Testis (tissue), 5 donors: ENCODE measurements at places on chromosomes 7 and 10. TPM values are rescaled to one million over a fixed set of nuclear protein-coding genes. Genes with fewer than 3 reads are reported as not detected.

SFTPA1 gene
- total RNA-seq: not detected

TLX1 gene
- 0.99 TPM for total RNA-seq

NPFFR1 gene
- 2.8 TPM for total RNA-seq

SLIT1 gene
- 2.5 TPM for total RNA-seq

CALML5 gene
- not detected for total RNA-seq

PODXL gene
- 19.4 TPM for total RNA-seq

TRIL gene
- total RNA-seq: 0.99 TPM

NUTM2A gene
- 7.6 TPM for total RNA-seq

AKR1C8 gene
- total RNA-seq: 4.3 TPM

TTYH3 gene
- total RNA-seq: 69.9 TPM

DNA sequence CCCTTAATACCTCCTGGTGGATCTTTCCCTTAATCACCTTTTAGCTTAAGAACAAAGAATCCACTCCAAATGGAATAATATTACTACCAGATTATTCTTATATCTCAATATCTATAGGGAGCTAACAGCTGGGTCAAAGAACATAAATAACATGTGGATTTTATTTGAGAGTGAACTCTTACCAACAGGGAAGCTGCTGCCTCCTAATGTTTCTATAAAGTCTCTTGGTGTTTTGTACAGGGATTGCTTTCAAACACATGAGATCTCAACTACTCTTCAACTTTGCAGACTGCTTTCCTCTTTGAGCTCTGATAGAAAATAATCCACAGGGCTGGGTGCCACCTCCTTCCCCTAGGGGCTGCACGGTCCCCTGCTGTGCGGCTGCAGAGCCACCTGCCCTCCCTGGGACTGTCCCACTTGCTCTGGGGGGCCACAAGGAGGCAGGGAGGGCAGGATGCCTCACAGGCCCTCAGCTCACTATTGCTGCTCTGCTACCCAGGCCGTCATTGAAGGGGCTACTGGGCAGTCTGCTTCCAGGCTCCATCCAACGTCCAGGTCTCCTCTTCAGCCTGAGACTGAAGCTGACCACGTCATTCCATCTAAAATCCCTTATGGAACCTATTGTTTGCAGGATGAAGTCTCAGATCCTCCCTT lies 191.2 kb downstream of the CXCL12 start:
- DNase-seq: no peak
- H3K4me1 ChIP-seq: no peaks in the 10 kb centered on the region
- H3K27ac ChIP-seq: no peak overlapping the region
- H3K4me3 ChIP-seq: no peak overlapping the region
- H3K36me3 ChIP-seq: no peaks in the 10 kb centered on the region

- H3K27ac ChIP-seq: no peak overlapping the region
- H3K4me3 ChIP-seq: no peak overlapping the region
- no peaks in the 10 kb centered on the region for H3K4me1 ChIP-seq
- H3K36me3 ChIP-seq: no peaks in the 10 kb centered on the region
- no peak for DNase-seq
- no peaks in the 10 kb centered on the region for H3K27me3 ChIP-seq
These were observed 46.0 kb downstream of the HELLS start for GRCh38 chr10:94591461-94592205.

DNA sequence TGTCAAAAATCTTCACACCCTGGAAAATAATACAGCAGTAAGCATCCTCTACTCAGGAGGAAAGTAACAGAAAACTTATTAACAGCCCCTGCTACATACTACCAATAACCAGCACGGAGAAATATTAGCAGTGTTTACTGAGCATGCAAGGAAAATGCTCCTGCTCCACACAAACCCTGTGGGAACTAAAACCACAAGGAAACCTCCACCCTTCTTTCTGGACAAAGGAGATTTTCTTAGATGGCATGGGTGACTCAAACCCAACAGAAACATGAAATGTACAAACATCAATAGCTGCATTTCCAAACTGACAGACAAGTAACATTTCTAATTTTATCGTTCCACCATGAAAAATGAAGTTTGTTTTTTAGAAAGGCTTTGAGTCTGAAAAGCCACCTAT lies 113.4 kb downstream of the VPS41 start:
- no peak overlapping the region for H3K27ac ChIP-seq
- no peak for DNase-seq
- no peaks in the 10 kb centered on the region for H3K4me1 ChIP-seq
- H3K27me3 ChIP-seq: no peaks in the 10 kb centered on the region

DNA sequence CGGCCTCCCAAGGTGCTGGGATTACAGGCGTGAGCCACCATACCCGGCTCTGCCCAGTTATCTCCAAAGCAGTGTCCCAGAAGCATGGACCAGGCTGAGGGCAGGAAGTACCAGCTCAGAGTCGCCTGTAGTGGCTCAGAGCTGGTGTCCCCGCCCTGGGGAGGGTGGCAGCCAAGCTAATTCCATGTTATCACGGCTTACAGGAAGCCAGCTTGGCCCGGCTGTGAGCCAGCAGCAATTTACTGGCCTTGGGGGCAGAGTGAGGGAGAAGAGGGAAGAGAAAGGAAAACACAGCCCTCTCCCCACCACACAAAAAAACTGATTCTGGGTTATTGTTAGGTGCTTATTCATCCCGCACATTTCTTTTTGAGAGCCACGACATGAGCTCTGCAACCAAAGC lies 88.1 kb downstream of the HIP1 start:
- H3K4me3 ChIP-seq: no peak overlapping the region
- no peaks in the 10 kb centered on the region for H3K27me3 ChIP-seq
- H3K27ac ChIP-seq: no peak overlapping the region

DNA sequence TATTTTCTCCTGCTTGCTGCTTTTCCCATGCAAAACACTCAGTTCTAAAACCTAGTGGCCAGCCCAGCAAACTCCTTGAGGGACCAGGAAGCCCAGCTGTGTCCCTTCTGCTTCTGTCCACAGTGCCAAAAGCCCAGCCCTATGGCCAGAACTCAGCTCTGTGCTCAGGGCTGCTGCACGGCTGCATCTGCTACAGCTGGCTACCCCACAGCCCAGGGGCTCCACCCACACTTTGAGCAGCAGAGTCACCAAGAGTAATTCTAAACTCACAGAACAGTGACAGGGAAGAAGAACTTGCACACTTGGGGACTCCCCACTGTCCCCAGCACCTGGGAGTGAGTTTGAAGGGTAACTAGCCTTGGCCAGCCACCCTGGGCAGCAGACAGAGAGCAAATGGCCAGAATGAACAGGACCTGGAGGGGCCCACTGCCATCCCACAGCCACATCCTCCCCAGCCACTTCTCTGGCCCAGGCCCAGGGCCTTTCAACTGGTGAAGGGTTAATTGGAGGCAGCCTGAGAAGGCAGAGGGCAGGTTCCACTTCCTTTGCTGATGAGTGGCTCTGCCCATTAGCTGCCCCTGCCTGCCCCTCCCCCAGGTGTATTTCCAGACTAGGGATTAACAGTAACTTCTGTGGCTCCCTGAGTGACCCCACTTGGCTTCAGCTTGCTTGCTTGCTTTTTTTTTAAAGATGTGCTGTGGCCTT lies 28.1 kb upstream of the TRIM8 start:
- H3K4me3 ChIP-seq: no peak overlapping the region
- H3K27ac ChIP-seq: no peak overlapping the region
- peak; percentile 76 for DNase-seq
- no peaks in the 10 kb centered on the region for H3K27me3 ChIP-seq
- H3K36me3 ChIP-seq: no peaks in the 10 kb centered on the region

DNA sequence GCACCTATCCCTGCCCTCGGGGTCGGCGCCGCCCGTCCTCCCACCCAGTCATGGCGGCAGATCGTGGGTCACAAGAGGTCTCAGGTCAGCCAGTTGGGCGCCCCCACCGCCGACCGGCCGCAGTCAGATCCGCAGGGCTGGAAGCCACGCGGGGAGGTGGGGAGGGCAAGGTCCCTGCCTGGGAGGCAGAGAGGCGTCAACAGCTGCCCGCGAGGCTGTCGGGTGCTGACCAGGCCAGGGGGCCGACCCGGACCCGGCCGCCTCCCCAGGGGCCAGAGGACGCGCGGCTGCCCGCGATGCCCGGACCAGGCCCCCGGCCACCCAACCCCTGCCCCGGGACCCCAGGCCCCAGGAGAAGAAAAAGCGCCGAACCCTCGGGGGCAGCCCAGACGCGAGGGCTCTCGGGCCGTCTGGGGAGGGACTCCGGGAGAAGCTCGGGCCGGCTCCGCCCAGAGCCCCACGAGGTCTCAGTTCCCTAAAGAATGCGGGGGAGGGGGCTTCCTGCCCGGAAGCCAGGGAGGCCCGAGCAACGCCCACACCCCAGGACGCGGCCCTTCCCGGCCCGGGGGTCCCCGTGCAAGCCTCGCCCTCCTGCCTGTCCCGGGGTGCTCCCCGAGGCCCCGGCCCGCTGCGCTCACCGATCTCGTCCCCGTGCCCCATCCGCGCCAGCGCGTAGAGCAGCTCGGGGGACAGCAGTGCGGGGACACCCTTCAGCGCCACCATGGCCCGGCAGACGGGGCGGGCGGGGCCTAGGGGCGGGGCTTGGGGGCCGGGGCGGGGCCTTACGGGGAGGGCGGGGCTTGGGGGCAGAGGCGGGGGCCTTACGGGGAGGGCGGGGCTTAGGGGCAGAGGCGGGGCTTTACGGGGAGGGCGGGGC lies at the start of gene FUOM:
FUOM (minus strand) TSS at position 735 of the 877 bp plus-strand sequence; CDS start at position 723, 12 bp downstream.
- peaks cover 9% of the 10 kb centered on the region for H3K4me1 ChIP-seq
- peak within 1 kb of the TSS; percentile 55 for H3K4me3 ChIP-seq
- H3K27ac ChIP-seq: peak within 1 kb of the TSS; percentile 36
- no peaks in the 10 kb centered on the region for H3K27me3 ChIP-seq

DNA sequence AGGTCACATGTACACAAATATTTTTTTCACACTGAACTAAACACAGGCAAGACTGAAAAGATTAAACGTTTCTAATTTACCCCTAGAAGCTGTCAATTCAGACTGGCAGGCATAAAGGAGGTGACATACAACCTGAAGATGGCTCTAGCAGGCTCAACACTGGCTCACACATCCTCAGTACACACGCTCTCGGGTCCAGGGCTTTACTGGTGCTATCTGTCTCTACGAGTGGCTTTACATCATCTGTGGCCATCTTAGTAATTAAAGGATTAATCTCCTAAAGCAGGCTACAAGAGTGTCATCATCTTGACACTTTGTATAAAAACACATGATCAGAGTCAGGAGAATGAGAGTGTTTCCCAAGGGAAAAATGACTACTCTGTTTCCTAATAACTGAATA lies 57.3 kb downstream of the COPG2 start:
- H3K27me3 ChIP-seq: no peaks in the 10 kb centered on the region
- H3K27ac ChIP-seq: no peak overlapping the region
- H3K4me3 ChIP-seq: no peak overlapping the region
- no peaks in the 10 kb centered on the region for H3K36me3 ChIP-seq
- H3K4me1 ChIP-seq: no peaks in the 10 kb centered on the region

DNA sequence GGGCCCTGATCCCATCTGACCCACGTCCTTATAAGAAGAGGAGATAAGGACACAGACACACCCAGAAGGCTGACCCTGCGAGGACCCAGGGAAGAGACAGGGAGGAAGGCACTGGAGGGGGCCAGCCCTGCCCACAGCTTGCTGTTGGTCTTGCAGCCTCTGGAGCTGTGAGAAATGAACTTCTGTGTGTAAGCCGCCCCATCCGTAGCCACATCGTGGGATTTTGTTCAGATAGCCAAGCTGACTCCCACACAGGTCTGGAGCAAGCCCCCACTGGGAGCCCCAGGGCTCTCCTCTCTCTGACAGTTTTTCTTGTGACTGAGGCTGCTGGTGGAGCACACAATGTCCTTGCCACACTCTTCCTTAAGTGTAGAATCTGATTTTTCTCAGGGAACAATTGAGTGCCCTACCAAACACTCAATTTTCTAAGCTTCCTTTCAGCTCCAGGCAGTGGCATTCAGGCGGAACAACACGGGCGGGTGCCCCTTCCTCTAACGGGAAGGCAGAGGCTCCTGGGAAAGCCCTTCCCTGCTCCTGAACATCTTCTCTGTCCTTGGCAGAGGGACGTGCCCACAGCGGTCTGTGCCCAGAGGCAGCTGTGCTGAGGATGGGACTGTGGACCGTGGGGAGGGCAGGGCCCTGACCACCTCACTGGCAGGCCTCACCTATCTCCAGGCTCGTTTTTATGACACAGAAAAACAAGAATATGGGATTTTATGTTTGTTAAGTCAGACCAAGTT lies 160.6 kb upstream of the SHH start:
- peak; percentile 8 for DNase-seq
- no peaks in the 10 kb centered on the region for H3K4me1 ChIP-seq
- no peaks in the 10 kb centered on the region for H3K36me3 ChIP-seq

GRCh38 chr7:90473814-90474213 lies 4.4 kb downstream of the PTTG1IP2 start:
- no peaks in the 10 kb centered on the region for H3K4me1 ChIP-seq
- H3K36me3 ChIP-seq: no peaks in the 10 kb centered on the region
- no peak for DNase-seq
- no peaks in the 10 kb centered on the region for H3K27me3 ChIP-seq
- no peak overlapping the region for H3K27ac ChIP-seq

- H3K27me3 ChIP-seq: no peaks in the 10 kb centered on the region
- no peaks in the 10 kb centered on the region for H3K4me1 ChIP-seq
- no peak for DNase-seq
- no peak overlapping the region for H3K27ac ChIP-seq
- H3K36me3 ChIP-seq: no peaks in the 10 kb centered on the region
These were observed 153.7 kb downstream of the CDK14 start for GRCh38 chr7:90749774-90750173.

GRCh38 chr7:50022991-50023390 lies 70.1 kb downstream of the ZPBP start:
- DNase-seq: no peak
- no peak overlapping the region for H3K27ac ChIP-seq
- H3K4me1 ChIP-seq: no peaks in the 10 kb centered on the region
- H3K4me3 ChIP-seq: no peak overlapping the region
- no peaks in the 10 kb centered on the region for H3K36me3 ChIP-seq

DNA sequence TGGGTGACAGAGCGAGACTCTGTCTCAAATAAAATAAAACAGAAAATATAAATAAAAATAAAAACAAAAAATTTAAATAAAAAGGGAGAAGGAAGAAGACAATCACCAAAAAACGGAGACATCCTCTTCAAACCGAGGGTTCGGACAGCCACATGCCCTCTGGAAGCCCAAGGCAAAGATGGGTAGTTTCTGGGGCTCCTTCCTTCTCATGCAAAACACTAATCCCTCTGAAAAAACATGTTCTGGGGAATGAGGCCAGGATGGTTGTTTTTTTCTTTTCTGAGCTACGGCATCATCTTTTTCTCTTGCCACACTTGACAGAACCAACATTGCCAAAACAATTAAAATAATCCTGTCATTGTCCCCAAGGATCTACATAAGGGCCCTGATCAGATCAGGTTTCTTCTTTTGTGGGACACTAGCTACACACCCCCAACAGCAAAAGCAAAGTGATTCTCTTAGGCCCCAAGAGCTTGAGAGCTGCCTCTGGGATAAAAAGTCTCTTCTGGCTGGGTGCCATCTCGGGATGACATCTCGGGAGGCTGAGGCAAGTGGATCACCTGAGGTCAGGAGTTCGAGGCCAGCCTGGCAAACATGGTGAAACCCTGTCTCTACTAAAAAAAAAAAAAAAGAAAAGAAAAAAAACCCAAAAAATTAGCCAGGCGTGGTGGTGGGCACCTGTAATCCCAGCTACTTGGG lies 14.2 kb upstream of the POR start:
- no peak overlapping the region for H3K27ac ChIP-seq
- no peak overlapping the region for H3K4me3 ChIP-seq
- peaks cover 10% of the 10 kb centered on the region for H3K4me1 ChIP-seq
